Urothelium cell line (cell line): ENCODE measurements at places on chromosomes 1 and 21.

- DNase-seq = peak; percentile 18
These were observed 634 bp downstream of the MYCBP start for GRCh38 chr1:38872401-38873026.

DNA sequence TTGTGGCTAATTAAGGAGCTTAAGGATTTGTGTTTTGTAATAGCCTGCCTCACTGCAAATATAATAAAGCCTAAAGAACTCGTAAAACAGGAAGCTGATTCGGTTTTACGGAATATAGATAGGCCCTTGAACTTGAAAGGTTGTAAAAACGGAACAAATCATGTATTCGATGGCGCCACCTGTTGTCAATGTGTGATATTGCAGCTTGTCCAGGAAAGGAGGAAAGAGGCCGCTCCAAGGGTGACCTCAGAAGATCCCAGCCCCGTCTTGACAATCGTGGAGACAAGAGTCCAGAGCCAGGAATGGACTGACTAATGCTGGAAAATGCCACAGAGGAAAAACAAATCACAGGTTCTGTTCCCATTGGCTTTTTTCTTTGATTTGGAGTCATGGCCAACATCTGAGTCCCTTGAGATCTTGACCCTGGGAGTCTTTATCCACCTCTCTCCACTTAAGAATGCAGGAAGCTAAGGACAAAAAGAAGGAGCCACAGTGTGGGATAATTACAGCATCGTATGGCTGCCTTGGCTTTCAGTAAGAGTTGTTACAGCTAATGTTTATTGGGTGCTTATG lies 7.0 kb upstream of the IGSF21 start:
- peak; percentile 75 for DNase-seq

- no peak for DNase-seq
These were observed 72.5 kb downstream of the NTMT2 start for GRCh38 chr1:170218257-170218650.

DNA sequence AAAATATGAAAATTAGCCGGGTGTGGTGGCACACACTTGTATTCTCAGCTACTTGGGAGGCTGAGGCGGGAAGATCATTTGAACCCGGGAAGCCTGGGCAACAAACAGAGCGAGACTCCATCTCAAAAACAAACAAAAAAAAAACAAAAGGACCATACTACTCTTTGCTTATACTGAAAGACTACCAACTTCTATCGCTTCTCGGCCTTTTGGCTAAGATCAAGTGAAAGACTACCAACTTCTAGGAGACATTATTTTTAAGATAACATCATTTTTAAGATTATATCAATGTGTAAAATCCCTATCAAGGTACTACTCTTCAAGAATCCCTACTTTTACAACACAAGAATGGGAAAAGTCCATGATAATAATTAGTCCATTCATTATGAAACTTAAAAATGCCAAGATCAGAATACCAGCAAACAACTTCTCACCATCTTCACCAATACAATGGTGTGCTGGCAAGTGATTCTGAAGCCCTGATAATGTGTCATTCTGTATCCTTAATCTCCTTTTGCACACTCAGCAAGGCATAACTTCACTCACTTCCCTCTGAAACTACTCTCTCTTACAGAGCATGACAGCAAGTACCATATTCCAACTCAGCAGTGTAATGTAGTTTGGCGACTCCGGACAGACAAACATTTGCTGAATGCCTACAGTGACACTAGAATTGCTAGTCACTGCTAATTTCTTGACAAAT lies 1.7 kb downstream of the PTP4A2 start:
- DNase-seq = no peak

- no peak for DNase-seq
These were observed 10.5 kb upstream of the ARF1 start for GRCh38 chr1:228071839-228072657.

DNA sequence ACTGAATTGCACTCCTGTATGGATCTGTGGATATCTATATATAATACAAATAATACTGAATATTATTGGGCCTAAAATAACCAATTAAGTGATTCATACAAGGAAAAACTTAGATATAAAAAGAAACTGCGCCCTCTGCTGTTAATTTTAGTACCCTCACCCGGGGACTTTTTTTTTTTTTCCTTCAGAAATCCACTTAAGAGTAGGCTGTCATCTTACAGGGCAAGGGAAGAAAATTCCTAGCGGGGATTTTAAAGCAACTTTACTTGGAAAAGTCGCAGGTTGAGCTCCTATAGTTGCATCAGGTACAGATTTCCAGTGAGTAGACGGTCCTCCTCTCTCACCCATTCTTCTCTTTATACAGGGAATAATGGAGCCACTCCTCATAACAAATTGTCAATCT lies 1.3 kb downstream of the NTNG1 start:
- DNase-seq = peak; percentile 21

DNA sequence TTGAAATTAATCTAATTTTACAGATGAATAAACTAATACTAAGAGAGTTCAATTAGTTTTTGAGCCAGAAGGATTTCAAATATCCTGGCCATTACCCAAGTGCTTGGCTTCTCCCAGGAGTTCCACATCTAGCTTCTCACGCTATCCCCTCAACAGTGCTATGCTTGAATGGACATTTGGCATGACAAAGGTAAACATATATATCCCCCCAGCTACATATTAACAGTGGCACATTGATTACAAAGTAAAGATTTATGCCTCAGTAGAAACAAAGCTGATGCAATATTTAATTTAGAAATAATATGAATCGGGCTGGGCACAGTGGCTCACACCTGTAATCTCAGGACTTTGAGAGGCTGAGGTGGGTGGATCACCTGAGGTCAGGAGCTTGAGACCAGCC lies 434.6 kb upstream of the PRMT6 start:
- no peak for DNase-seq
